ENCODE measurements at places on chromosomes 7 and 10.

DNA sequence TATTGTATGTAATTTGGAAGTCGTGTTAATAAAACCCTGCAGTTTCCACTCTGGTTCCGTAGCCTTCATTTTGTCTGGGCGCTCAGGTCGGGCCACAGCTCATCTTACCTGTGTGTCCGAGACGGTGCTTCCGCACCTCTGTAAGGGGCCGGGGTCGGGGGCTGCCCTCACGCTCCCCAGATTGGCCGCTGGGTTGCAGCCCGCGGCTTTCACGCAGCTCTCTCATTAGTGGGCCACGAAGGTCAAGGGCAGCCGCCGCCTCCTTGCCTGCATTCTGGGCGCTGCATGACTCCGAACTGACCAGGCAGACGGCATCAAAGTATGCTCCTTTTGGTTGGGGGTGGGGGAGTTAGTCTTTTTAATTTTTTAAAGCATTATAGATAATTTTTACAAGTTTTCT lies 30.8 kb downstream of the SHH start:
- no peak for DNase-seq

- no peak for DNase-seq
Measured at GRCh38 chr7:126778101-126778500, 474.6 kb downstream of the GRM8 start.

DNA sequence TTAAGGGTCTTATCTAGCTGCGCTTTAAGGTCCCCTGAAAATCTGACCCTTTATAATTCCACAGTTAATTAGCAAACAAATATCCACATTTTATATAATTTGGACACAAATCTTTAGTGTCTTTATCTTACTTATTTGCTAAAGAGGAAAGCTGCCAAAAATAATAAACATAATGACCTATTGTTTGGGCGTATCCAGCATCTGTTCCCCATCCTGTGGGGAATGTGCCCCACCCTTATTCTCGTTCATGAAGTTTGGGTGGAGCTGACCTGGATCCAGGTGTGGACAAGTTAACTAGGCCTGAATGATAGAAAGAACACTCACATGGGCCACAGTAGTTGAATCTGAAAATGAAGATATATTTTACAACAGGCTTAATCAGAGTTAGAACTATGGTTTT lies 218.3 kb downstream of the CRPPA start:
- no peak for DNase-seq

DNA sequence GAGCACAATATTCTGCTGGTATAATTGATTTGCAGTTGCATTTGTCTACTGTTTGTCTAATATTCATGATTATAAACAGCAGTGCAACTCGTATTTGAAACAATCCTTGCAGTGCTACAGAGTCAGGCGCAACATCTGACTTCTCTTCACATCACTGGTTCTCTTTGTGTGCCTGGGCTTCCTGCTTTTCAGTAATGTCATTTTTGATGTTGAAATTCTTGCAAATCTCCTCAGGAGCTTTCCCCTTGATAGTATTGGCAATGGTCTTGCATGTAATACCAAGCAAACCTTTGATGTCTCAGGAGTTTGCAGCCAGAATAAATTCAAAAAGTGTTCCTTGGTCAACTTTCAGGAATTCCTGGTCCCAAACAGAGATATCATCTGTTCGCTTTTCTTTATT lies 20.2 kb downstream of the HPS6 start:
- no peak for DNase-seq

DNA sequence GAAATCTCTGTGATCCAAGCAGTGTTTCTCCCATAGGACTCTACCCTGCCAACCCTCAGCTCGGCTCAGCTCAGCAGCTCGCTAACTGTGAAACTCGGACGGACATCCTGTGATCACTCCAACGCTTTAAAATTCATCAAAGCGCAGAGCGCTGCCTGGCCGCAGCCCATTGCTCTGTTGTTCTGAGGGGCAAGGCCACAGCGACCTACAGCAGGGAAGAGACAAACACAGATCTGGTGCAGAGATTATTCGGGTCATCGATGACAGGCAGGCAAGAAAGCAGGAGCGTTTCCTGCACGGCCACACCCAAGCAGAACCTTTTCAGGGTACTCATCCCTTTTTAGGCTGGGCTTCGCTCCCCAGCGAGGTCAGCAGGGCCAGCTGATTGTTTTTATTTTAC lies 72.1 kb downstream of the INSIG1 start:
- DNase-seq = no peak

- DNase-seq = no peak
Measured at GRCh38 chr7:3028758-3029093, 14.9 kb downstream of the CARD11 start.

DNA sequence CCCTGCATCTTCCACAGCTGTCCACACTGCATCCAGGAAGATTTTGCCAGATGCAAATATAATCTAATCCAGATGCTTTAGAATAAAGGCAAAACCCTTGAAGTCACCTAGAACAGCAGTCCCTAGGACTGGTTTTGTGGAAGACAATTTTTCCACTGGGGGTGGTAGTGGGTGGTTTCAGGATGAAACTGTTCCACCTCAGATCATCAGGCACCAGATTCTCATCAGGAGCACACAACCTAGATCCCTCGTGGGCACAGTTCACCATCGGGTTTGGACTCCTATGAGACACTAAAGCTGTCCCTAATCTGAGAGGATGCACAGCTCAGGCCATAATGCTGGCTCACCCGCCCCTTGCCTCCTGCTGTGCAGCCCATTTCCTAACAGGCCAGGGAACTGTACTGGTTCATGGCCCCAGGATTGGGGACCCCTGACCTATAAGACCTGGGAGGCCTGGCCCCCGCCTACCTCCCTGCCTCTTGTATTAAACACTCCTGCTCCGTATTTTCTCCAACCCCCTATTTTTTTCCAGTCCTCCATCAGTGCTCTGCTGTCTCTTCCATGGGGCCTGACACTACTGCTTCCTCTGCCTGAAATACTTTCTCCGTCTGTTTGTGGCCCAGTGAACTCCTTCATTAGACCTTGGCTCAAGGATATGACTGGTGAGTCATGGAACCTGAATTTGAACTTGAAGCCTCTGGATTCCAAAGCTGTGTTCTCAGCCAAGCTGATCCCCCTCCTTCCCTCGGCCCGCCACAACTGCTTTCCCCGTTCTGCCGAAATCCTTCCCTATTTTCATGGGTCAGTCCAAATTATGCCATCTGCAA lies 79.9 kb upstream of the RHEB start:
- peak; percentile 95 for DNase-seq

GRCh38 chr7:20713792-20714191 lies 72.9 kb downstream of the SP8 start:
- DNase-seq = no peak

DNA sequence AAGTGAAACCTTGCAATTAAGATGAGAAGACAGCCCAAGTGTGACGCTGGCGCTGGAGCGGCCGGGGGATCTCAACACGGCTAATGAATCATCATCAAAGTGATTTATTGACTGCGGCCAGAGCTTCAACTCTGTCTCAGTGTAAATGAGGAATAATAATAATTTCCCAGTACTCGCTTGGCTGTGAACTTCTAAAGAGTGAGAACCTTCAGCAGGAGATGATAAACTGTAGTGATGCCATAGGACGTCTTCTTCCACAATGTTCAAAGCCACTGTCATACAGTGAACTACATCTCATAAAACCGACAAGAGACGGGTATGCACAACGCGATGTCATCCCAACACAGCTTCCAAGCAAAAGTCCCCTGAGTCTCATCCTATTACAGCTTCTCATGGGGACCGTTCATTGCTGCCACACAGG lies 123.6 kb upstream of the NOBOX start:
- peak; percentile 43 for DNase-seq

DNA sequence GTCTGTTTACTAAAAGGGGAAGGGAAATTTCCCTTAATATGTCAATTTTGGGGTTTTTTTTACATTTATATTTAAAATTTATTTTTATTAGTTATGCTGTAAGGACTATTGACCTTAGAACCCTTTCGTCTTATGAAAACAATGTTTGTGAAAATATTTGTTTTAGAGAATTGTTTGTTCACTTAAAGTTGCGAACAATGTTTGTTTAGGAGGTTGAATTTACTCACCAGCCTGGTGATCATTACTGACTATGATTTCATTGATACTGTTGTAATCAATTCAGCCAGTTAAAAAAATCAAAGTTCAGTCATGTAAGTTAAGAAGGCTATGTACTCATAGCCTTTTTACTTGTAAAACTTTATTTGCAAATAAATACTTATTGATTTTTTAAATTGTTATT lies 27.4 kb upstream of the TSPAN13 start:
- no peak for DNase-seq

- DNase-seq = no peak
Measured at GRCh38 chr10:70950037-70950436, 61.7 kb upstream of the PCBD1 start.

- DNase-seq = no peak
Measured at GRCh38 chr7:101804088-101804963, 13.1 kb upstream of the CUX1 start.

DNA sequence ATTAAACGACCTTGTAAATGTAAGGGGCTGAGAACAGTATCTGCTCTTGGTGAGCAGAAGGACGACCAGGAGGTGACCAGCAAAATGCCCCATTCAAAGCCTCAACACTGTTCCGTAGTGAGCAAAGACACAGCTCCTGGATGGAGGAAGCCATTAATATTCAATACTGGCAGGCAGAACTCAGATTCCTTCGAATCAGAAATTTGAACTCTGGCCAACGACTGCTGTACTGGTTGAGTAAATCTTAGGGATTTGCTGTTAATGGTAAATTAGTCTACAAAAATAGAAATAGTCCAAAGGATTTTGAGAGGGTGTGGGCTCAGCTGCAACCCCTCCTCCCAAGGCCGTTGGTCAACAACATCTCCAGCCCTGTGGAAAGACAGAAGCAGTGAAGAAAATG lies 130.5 kb upstream of the PFKP start:
- DNase-seq = peak; percentile 63

DNA sequence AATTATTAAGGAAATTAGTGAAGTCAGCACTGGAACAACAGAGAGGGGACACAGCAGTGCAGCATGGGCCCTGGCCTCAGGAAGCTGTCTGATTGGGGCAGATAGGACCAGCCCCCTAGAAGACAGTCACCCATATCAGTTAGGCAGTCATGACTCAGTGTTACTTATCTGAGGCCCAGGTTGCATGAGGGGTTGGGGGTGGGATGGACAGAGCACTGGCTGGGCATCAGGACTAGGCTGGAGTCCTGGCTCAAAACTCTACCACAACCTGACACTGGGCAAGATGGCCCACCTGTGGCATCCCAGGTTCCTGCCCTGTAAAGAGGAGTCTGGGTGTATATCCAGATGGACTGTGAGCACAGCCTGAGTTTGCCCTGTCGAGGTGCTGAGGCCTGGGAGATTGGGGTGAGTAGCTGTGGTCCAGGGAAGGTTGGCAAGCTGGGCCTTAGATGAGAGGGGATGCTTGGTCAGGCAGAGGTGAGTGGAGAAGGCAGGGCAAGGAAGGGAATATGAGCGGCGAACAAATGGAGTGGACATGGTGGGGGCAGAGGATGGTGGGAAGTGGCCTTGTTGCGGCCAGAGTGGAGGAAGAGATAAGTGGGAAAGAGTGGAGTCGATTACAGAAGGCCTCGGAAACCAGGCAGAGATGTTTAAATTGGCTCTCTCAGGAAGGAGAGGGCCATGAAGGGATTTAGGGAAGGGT lies 37.5 kb downstream of the HK1 start:
- DNase-seq = no peak

GRCh38 chr7:20825555-20825954 lies 38.9 kb upstream of the SP8 start:
- DNase-seq = no peak

- DNase-seq = peak; percentile 86
Measured at GRCh38 chr7:92843034-92843760, 6.8 kb upstream of the CDK6 start.

GRCh38 chr10:17781856-17782255 lies 27.3 kb upstream of the MRC1 start:
- DNase-seq = no peak

GRCh38 chr7:12909483-12909882 lies 222.1 kb downstream of the ARL4A start:
- DNase-seq = no peak

GRCh38 chr10:78944723-78945312 lies 123.9 kb upstream of the ZMIZ1 start:
- peak; percentile 97 for DNase-seq

DNA sequence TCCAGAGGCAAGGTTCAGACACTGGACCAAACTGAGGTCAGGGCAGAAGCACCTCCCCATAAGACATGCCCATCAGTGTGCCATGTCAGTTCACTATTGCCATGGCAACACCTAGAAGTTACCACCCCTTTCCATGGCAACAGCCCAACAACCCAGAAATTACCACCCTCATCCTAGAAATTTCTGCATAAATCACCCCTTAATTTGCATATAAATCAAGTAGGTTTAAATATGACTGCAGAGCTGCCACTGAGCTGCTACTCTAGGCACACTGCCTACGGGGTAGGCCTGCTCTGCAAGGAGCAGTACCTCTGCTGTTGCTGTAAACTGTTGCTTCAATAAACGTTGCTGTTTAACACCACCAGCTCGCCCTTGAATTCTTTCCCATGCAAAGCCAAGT lies 12.7 kb downstream of the STEAP2 start:
- no peak for DNase-seq

- DNase-seq = peak; percentile 61
Measured at GRCh38 chr10:3239066-3239919, 66.7 kb upstream of the PITRM1 start.

DNA sequence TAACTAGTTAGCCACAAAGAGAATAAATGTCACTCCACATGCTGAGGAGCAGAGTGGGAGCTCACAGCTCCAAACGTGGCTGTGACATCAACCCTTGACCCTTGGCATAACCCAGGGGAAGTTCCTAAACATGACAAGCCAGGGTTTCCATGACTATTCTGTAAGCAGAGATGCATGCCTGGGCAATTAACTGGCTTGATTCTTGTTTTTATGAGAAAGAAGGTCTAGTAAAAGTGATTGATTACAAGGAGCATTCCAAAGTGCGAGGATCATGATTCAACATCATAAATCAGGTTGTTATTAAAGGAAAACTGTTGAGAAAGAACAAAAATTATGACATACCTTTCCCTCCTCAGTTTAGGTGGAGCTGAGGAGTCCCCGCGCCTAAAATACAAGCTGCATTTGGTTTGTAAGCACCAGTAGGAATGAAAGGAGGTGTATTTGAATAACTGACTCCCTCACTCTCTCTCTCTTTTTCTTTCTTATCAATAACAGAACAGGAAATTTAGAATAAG lies 108.4 kb downstream of the SFMBT2 start:
- DNase-seq = peak; percentile 39

- no peak for DNase-seq
Measured at GRCh38 chr7:23358152-23358674, 59.1 kb downstream of the MALSU1 start.

DNA sequence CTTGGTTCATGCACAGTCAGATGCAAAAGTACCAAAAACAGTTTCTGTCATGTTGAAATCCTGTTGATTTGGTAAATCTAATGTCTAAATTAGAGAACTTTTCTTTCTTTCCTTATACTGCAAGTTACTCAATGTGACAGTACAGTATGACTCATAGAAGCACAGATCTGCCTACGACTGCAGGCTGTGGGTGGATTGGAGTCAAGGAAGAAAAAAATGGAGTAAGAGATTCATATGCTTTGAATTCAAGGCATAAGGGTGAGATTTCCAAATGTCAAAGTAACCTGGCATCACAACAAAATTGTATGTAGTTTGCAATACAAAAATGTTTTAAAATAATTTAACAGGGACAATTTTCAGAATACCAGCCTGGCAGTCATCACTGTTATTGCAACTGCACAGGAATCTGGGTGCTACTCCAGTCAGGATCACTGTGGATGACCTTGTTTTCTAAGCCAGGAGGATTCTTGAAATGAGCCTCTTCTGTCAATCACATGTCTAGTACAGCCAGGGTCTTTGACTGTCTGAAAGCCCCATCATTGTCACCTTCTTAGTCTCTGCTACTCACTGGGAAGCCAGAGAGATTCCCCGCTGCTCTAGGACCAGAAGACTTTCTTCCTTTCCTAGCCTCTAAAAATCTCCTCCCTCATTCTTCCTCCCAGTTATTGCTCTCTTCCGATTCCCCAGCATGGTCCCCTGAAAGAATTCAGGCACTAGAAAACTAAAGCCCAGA lies 83.6 kb downstream of the CD36 start:
- DNase-seq = peak; percentile 85

Data from fibroblast of skin of abdomen (primary cell).